Endothelial cell (in vitro differentiated cells): ENCODE measurements at places on chromosomes 7 and 10.

DNA sequence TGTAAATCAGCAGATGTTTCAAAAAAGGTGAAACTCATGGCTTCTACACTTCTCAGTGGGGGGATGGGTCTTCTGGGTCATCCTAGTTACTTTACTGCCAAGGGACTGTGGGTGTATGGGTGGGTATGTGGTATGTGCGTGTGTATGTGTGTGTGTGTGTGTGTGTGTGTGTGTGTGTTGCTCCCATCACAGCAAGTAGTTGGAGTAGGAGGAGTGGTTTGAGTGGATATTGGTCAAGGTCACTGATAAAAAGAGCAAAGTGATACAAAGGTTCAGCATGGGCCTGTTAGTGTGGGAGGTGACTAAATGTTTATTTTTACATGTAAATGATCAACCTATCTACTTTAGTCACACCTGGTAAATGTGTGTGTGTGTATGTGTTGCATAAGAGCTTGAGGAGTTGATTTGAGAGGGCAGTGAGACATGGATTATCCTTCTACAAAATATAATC lies 11.8 kb upstream of the COBL start:
- no peak for DNase-seq

DNA sequence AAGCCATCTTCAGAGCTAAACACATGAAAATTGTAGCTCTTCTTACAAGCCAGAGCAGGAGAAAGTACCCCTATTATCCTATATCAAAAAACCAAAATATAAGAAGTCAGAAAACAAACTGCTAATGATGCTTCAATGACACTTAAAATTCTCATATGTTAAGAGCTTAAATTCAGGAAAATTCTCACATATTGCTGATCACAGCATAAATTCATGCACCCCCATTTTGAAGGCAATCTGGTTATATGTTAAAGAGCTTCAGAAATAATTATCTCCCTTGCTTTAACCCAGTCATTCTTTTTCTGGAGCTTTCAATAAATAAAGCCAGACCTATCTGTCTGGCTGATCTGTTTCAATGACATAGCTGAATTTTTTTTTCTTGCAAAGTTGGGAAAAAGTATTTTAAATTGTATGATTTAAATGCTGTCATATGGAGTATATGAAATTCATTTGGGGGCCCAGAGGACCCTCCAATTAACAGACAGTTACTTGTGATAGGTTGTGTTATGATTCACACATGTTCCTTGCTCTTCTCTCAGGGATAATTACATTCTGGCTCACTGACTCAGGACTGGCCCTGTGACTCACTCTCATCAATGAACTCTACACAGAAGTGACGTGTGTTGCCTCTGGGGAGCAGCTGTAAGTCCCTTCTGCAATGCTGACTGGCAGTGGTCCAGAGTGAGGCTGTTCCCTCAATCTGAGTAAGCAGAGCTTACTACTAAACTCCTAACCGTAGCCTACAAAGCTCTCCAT lies 85.2 kb downstream of the HGF start:
- no peak for DNase-seq

DNA sequence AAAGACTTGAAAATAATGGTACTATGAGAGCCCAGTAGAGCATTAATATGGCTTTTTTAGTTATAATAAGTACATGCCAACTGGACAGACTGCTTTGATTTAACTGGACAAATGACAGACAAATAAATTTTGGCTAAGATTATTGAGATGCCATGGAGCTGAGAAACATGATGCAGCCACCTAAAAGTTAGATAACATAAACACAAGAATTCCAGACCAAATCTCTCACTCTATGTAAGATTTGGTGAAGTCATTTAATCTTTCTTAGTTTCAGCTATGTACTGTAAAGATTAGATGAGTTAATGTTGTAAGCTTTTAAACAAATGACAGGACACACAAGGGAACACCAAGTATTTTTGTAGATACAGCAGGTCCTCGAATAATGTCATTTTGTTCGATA lies 118.2 kb downstream of the CACNA2D1 start:
- DNase-seq: no peak

DNA sequence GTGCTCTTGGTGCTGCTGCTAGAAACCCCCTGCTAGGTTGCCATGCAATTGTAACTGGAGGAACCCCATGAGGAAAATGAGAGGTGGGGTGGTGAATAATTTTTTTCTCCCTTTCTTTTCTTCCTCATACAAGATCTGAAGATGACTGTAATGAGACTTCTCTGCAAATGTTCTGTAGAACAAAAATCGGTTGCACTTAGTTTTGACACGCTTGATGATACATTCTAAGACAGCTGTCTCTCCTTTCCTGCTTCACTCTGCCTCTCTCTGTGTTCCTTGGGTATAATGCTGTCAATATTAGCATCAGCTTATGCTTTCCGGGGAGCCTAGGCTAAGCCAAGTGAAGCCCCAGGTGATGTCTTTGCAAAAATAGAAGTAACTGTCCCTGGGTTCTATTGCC lies 721.5 kb downstream of the POM121L12 start:
- DNase-seq: no peak

DNA sequence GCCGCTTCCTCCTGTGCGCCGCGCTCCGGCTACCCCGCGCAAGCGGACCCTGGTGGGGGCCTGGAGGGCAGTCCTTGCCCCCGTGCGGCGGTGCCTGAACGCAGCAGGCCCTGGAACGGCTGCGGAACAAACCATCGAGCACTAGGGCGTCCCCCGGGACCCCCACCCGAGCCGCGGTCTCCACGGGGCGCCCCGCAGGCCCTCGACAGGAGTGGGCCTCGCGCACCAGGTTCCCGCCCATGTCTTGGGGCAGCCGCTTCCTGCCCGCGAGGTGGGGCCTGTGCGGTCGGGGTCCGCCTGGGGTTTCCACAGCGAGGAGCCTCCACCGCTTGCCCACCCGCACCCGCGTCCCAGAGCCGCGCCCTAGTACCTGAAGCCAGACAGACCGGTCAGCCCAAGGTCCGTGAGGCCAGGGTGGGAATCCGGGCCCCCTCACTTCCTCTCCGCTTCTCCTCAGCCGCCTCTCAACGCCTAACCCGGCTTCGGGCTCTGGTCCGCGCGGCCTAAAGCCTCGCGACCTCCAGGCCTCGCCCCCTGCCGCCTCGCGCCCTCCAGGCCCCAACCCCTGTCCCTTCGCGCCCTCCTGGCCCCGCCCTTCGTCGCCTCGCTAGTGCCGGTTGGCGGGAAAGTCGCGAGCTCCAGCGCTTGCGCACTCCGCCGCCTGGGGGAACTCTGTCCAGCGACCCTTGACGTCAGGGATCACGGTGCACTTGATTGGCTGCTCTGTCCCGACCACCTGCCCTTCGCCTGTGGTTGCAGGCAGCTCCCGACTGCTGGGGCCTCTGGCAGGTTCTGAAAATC lies 7.0 kb upstream of the GBX1 start:
- no peak for DNase-seq

- no peak for DNase-seq
Measured at GRCh38 chr7:30237271-30237695, 47.1 kb upstream of the ZNRF2 start.

DNA sequence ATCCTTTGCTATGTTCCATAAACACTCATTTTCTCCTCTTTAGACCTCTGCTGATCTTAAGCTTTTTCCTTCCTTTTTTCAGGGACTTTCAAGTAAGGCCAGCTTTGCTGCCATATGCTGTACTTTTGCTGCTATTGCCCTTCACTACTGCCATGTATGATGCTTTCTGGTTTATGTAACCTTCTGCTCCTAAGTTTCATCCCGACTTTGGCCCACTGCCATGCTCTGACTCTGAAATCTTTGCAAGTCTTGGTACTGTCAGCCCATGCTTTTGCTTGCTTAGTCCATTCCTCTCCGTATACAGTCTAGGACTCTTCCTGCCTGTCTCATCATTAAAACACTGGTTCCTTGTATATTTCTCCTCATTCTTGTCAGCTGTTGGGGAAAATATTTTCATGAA lies 152.4 kb downstream of the RNF133 start:
- no peak for DNase-seq

DNA sequence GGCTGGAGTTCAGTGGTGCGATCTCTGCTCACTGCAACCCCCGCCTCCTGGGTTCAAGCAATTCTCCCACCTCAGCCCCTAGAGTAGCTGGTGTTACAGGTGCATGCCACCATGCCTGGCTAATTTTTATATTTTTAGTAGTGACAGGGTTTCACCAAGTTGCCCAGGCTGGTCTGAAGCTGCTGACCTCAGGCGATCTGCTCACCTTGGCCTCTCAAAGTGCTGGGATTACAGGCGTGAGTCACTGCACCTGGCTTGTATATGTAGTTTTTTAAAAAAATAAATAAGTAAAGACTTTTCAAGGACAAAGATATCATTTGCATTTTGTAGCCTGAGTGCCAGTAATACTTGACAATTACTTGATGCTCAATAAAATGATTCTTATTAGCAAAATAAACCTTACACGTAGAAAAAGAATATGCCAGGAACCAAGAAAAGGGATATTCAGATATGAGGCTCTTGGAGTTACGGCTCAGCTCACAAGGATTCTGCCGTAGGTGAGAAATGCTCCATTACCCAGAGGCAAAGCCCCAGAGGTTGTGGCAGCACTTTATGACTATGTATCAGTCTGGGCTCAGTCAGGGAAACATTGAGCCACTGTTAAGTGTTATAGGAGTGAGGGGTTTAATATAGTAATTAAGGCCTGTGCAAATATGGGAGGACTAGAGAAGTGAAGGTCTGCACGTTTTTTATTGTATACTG lies 98.5 kb downstream of the TPST1 start:
- no peak for DNase-seq

DNA sequence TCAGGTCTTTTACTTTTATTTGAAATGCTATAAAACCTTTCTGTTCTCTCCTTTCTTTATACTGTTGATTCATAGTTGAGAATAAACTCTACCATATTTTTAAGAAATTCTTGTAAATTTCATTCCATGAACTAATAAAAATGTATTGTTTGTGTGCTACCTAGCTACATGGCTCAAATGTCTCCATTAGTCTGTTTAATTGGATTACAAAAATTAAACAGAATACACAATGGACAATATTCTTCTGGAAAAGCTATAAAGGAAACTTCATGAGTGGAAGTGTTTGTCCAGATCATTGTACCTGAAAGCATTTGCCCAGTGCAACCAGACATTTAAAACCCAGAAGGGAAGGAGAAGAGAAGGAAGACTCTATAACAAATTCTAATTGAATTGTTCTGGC lies 20.1 kb downstream of the KCND2 start:
- DNase-seq: no peak

GRCh38 chr10:6364893-6365292 lies 162.2 kb downstream of the PFKFB3 start:
- no peak for DNase-seq

DNA sequence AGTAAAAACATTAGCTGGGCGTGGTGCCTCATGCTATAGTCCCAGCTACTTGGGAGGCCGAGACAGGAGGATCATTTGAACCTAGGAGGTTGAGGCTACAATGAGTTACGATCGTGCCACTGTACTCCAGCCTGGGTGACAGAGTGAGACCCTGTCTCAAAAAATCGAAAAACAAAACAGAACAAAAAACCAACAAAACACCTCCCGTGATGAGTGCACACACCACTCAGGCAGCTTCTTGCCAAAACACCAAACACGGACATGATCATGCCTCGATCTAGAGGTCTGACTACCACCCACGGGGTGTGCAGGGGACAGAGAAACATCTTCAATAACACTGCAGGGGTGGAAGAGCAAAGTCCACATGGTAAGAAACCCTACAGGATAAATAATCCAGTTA lies 44.4 kb downstream of the AMZ1 start:
- no peak for DNase-seq

- DNase-seq: no peak
Measured at GRCh38 chr10:74011017-74011416, 13.1 kb downstream of the VCL start.

GRCh38 chr10:122779924-122780323 lies 65.7 kb downstream of the CUZD1 start:
- DNase-seq: no peak

- no peak for DNase-seq
Measured at GRCh38 chr7:150325110-150325611, 1.8 kb upstream of the ACTR3C start.

GRCh38 chr7:157467496-157468212 lies 130.8 kb downstream of the DNAJB6 start:
- no peak for DNase-seq

DNA sequence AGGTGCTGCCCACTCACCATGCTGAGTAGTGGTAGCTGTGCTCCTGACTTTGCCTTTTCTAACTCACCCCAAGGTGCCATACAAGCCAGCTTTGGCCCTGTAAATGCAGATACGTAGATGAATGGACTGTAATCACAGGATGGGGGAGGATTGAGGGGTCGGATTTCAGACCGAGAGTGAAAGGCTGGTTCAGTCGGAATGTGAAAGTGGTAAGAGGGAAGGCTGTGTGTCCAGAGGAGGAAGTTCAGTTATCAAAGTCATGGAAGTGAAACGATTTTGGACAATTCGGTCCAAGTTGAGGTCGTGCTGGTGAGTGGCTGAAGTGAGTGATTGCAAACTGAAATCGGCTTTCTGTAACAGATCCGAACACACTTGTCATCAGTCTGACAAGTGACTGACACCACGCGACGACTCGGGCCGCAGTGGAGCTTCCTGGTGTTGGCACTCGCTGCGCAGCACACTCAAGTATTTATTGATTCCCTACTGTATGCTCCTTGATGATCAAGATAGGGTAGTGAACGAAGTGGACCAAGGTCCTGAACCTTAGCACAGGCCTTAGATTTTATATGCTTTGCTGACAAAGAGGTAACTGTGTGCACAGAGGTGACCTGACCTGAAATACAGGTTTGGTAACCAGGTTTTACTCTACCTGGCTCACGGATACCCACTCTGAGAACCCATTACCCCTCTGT lies 10.5 kb downstream of the ZNF282 start:
- DNase-seq: no peak

- DNase-seq: no peak
Measured at GRCh38 chr10:3689871-3690510, 95.0 kb downstream of the KLF6 start.

DNA sequence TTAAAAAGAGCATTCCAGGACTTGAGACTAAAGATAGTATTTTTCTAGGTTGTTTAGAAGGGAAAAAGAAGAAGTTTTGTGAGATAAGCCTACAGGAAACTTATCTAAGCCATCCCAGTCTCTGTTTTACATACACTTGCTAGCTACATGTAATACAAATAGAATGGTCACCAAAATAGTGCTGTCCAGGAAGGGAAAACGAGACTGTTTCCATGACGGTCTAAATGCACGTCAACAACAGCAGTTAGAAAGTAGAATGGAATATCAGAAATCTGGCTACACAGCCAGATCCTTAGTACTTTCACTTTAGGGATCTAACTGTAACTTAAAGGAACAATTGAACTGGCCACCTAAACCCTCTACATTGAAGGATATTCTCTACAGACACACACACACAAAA lies 117.6 kb downstream of the TSPAN12 start:
- DNase-seq: no peak

- DNase-seq: no peak
Measured at GRCh38 chr10:31051703-31052102, 20.0 kb upstream of the ZNF438 start.

DNA sequence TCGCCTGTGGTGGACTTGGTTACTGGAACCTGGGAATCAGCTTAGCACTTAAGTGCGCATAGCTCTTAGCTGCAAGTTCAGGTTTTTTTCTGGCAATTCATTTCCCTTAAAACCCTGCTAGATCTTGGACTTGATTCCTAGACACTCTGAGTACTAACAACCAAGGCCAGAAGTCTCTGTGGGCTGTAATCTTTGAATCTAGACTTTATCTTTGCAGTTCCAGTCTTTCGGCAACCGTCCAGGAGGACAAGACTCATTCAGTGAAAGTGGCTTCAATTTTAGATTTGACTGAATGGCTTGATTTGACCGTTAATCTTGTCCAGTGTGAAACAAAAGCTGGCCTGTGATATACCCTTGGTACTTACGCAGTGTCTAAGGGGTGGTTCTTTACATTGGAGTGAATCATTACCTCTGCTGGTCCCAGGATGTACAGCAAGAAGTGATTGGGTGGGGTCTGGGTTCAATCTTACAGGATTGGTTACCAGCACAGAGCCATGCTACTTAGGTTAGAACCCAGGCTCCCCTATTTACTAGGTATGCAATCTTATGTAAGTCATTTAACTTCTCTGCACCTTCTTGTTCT lies 16.4 kb downstream of the PTTG1IP2 start:
- no peak for DNase-seq
